Activated T-helper 9 cell treated with anti-CD3 and anti-CD28 coated beads, Interleukin-2, amount 50 U/mL, for 16 hours (primary cell): ENCODE measurements at places on chromosomes 13 and 19.

DNA sequence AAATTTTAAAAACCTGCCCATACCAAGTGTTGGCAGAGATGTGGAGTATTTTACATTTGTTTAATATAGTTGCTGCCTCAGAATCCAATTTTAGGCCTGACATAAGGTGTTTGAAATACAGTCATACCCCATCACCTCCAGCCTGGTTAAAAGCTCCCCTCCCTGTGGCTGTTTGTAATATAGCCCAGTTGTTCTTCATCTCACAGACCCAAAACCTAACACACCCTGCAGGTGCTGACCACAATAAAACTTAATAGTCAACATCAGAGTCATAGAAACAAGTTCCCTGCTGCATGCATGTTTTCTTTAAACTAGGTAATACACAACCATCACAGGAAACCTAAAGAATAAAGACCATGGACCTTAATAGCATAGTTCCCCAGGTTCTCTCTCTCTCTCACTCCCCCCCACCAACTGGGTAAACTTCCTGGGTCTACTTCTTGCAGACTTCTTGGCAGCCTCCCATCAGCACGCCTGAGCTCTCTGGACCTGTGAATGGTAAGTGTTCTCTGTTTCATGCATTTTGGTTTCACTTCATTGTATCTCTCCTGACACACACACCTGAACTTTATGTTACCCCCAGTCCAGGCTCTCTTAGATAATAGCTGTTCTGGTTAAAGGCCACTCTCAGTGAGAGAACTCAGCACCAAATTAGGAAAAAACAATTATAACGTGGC, 1369.9 kb downstream of the EFNB2 start:
- DNase-seq: no peak

DNA sequence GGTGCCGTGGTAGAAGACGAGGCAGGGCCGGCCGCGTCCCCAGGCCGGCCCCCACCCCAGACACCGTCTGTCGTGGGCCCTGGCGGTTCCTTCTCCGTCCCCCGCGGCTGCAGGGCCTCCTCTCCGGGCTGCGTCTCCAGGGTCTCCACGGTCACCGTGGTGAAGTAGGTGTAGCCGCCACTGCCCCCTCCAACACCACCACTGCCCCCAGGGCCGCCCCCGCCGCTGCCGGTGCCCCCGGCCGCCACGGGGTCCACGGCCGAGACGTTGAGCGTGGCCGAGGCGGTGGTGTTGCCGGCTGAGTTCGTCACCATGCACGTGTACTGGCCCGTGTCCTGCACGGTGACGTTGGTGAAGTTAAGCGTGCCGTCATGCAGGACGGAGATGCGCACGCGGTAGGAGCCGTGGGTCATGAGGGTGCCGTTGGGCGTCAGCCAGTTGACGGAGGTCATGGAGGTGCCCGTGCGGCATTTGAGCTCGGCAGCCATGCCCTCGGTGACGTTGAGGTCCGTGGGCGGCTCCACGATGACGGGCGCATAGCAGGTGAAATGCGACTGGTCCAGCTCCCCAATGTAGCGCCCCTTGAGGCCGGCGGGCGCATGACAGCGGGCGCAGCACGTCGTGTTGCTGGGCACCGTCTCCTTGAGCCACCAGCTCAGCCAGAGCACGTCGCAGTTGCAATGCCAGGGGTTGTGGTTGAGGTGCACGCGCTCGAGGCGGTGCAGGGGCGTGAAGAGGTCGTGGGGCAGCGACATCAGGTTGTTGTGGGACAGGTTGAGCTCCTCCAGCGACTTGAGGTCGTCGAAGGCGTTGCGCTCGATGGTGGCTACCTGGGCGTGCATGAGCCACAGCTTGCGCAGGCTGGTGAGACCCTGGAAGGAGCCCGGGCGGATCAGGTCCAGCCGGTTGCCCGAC, 4.6 kb upstream of the ASPDH start:
- no peak for DNase-seq

- peak; percentile 23 for DNase-seq
Measured at GRCh38 chr19:19997656-19998268, 41.5 kb downstream of the ZNF682 start.

DNA sequence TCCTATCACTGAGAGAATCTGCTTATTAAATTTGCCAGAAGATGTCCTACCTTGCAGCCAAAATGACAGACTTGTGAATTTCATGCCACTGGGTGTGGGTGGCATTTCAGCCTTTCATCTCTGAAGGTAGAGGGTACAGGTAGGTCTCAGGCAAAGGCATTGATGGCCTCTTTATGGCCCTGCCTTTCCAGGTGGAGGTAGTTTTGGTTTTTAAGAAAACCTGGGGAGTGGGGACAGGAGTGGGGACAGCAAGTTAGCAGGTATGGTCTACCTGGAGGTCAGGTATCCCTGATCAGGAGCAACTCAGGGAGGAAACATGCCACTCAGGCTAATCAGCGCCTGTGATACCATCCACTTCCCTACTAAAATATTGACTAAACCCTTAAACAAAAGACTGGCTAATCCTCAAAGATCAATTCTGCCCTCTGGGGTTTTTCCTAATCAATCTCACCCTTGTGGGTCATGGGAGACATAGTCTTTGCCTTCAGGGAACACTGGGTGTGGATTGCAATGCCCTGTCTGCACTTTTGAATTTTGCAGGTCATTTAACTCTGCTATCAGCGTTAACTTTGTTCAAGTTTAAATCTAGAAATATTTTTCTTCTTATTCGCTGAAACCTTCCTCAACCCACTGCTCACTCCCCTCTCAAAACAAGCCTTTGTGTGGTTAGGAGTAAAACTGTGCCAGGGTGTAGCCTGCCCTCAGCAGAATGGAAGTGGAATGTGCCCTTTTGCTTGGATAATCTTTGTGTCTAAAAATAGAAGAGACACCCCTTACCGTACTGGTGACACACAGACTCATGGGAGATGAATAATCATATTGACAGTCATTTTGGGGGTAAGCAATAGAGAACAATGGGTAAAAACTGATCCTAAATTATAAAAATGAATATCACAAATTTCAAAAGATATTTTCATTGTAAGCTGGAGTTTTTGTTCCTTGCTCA, 233.7 kb downstream of the COG6 start:
- DNase-seq: no peak

- DNase-seq: peak; percentile 47
Measured at GRCh38 chr19:6060600-6061375, 49.5 kb downstream of the RFX2 start.

DNA sequence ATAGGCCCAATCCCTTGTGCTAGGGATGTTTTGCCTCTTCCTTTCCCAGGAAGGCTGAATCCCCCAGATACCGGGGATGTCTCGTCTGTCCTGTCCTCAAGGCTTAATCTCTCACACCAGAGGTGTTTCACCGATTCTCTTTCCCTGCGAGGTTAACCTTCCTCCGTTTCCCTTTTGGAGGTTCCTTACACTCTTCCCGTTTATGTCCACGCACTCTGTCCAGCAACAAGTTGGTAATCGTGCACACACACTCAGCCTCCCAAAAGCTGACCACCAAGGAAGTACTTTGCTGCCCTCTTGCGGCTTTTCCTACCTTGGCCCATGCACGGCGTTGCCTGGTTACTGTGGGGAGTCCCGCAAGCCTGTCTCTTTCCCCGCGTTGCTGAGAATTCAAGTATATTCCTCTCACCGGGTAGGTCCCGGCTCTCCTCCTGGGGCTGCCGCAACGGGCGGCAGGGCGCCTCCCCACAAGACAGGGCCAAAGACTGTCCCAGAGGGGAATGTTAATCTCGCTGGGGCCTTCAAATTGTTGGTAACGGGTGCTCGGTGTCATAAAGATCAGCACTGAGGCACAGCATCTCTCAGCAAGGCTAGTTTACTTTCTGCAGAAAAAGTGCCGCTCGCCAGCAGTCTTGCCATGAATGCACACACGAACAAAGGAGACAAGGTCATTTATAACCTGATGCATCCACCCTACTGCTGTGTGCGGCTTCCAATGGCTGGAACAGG, 36.7 kb upstream of the CD177 start:
- DNase-seq: no peak

GRCh38 chr13:20073775-20074174, 87.1 kb downstream of the GJA3 start:
- DNase-seq: no peak

DNA sequence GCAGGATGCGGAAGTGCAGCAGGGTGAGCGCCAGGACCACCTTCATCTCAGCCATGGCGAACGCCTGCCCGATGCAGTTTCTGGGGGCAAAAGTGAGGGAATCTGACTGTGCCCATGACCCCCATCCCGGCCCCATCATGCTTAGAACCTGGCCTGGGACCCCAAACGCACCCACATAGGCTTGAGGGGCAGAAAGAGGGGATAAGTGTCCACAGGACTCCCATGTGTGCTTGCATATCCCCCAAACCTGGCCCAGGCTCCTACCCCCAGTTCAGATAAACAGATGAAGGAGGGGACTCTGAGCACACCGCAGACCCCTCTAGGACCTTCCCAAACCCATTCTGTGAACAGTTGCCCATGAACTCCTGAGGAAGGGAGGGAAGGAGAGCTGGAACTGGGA, 16.0 kb upstream of the CYP4F2 start:
- DNase-seq: no peak

DNA sequence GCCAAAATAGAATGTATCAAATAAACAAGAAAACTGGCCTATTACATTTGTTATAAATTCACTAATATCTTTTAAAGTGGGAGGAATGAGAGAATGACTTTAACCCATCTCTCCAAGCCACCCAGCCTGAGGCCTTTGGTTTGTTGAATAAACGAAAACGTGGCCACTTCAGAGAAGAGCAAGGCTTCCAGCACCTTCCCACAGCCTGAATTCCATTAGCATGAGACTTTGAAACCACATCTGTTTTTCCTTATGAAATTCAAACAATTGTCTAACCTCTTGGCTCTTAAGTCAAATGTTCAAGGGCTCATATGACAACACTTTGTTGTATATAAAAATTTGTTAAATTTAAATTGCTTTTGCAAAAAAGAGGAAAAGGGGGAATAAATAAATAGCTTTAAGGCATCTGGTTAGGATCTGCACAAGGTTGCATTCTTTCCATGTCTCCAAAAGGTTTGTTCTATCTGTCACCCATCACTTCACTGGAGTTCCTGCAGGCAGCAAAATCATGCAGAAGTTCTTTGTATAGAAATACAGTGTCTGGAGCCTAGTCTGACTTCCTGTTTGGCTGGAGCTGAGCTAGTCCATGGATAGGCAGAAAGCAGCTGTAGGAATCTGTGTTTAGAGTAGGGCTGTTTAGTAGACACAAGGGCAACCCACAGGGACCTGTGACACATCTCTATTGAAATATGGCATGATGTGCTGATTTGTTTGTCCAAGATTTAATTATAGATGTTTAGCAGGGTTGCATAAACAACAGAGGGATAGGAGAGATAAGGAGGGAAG, 502.3 kb downstream of the KCTD12 start:
- DNase-seq: no peak

DNA sequence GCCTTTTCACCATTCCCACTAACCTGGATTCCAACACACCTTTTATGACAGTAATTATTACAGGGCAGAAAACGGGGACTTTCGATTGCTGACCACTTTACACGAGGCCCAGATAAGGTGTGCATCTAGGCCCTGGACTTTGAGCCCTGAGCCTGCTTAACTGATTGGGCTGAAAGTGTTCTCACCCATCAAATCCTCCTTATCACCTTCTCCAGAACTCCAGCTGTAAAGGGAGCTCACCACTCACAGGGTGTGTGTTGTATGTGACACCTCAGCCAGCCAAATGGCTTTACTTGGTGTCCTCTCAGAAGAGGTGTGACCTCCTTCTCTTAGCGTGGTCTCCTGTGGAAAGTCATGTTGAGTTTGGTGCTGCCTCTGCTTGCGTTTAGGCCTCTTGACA, 36.5 kb downstream of the SIPA1L3 start:
- DNase-seq: no peak

DNA sequence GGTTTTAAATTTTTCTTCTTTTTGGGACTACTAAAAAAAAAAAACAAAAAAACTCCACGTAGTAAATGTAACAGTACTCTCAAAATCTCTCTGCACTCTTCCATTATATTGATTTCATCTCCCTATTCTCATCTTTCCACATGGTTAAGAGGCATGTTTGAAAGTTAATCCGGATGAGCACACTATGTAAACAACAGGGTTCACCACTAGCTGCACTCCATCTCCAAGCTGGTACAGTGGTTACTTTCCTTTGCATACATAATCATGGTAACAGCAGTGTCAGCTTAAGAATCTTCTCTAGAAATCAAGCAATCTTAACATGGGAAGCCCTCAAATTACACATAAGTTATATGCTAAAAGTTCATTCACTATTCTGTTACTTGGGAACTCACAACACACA, 92.6 kb downstream of the MIPEP start:
- DNase-seq: no peak

DNA sequence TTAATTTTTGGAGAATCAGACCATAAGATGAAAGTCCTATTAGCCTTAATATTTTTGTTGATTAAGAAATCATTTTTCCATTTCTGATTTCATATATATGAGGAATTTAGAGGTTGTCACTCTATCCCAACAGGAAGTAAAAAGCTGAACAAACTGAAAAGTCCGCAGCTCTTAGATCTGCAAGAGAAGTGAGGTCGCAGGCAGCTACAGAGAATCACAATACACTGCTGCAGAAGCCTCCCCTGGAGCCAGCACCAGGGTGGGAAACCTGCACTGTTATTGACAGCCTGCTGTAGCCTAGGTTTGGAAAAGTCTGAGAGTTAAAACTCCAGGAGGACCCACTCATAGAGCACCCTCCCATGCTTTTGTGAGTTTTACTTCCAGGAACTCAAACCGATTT, 29.9 kb downstream of the TNFRSF19 start:
- no peak for DNase-seq

DNA sequence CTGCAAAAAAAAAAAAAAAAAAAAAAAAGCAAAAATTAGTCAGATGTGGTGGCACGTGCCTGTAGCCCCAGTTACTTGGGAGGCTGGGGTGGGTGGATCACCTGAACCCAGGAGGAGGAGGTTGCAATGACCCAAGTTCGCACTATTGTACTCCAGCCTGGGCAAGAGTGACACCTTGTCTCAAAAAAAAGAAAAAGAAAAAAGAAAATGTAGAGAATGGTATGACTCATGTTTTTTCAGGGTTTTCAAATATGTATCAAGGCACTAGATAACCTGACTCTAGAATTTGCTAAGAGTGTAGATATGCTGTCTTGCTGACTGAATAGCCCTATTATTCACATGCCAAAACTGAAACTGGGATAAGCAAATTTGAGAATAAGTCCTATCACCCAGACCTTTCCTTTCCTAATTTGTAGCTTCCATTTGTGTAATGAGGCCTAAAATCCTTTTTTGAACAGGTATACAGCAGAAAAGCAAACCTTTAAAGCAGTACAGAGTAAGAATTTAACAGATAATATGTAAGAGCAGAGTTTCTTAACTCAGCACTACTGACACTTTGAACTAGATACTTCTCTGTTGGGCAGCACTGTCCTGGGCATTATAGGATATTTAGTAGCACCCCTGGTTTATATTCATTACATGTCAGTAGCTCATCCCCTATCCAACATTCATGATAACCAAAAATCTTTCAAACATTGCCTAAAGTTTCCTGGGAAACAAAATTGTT, 108.6 kb downstream of the ELF1 start:
- DNase-seq: no peak

- no peak for DNase-seq
Measured at GRCh38 chr13:112071102-112071722, 4.3 kb downstream of the SOX1 start.

DNA sequence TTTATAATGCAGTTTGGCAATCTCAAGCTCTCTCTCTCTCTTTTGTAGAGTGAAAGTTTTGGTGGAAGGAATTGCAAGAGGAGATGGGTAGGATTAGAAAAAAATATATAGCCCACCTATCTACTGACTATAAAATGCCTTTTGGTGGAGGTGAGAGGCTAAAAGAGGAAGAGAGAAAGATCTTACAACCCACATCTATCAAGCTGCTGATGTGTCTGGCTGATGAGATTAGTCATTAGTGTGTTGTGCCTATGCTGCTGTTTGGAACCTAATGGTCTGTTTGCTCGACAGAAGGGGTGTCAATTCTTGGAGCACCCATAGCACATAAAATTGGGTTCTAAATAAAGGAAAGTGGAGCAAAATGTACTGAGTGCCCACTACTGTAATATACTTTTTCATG, 411.0 kb downstream of the HS6ST3 start:
- no peak for DNase-seq
